ENCODE measurements at places on chromosomes 6 and 20. TPM values are rescaled to one million over a fixed set of nuclear protein-coding genes. Genes with fewer than 3 reads are reported as not detected.

- DNase-seq = no peak
Measured at GRCh38 chr6:137821491-137821890, 45.6 kb upstream of the TNFAIP3 start.

GRCh38 chr20:13783528-13783927 is 1.2 kb downstream of the ESF1 start:
- DNase-seq = no peak

DNA sequence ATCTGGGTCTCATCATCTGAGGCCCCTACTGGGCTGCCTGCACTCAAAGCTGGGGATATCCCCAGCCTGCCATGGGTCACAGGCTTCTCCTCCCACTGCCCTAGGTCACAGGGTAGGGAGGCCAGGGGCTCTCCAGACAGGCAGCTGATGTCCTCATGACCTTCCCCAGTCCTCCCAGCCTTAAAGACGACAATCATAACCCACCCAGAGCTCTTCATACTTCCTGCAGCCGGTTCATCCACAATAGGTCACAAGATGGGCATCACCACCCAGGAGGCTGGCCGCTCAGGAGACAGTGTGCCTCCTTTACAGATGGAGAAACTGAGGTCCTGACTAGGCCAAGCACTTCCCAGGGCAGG is 15.2 kb downstream of the TFEB start:
- no peak for DNase-seq

GRCh38 chr6:38113825-38114576 is 294.5 kb downstream of the ZFAND3 start:
- no peak for DNase-seq

DNA sequence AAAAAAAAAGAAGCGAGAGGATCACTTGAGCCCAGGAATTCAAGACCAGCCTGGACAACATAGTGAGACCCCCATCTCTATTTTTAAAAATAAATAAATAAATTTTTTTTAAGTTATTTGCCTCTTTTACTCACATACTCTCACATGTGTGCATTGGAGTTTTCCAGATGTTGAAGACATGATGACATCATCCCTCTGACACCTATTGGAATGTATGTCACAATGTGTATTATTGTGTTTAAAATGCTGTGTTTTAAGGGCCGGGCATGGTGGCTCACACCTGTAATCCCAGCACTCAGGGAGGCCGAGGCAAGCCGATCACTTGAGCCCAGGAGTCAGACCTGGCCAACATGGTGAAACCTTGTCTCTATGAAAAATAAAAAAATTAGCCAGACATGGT is 17.8 kb upstream of the BTN1A1 start:
- DNase-seq = no peak

GRCh38 chr20:15843777-15844176 is 729.5 kb downstream of the KIF16B start:
- DNase-seq = no peak

GRCh38 chr20:39706184-39706663 is 744.1 kb downstream of the DHX35 start:
- DNase-seq = no peak

TSHZ2 gene
- 5.2 TPM for total RNA-seq

FOXQ1 gene
- 12.3 TPM for total RNA-seq

KCNK16 gene
- total RNA-seq = not detected

LRRC73 gene
- total RNA-seq = 0.55 TPM

PTGIS gene
- 42.1 TPM for total RNA-seq

FABP7 gene
- not detected for total RNA-seq

SMIM28 gene
- not detected for total RNA-seq

NKX2-4 gene
- total RNA-seq = not detected
